ENCODE measurements at places on chromosomes 1 and 21.

GRCh38 chr1:87292684-87293493 is 35.8 kb upstream of the LMO4 start:
- peak; percentile 25 for DNase-seq

GRCh38 chr1:244837597-244838258 is 2.3 kb downstream of the COX20 start:
- no peak for DNase-seq

GRCh38 chr1:198176179-198176578 is 19.4 kb downstream of the NEK7 start:
- no peak for DNase-seq

DNA sequence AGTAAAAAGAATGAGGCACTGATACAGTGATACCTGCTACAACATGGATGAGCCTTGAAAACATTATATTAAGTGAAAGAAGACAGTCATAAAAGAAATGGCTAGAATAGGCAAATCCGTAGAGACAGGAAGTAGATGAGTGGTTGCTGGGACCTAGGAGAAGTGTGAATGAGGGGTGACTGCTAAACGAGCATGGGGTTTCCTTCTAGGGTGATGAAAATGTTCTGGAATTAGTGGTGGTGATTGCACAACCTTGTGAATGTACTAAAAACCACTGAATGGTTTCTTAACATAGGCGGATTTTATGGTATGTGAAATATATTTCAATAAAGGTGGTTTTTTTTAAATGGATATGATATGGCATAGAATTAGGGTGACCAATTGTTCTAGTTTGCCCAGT is 12.6 kb upstream of the SERINC2 start:
- no peak for DNase-seq

GRCh38 chr1:33462405-33463164 is 9.9 kb upstream of the ZSCAN20 start:
- no peak for DNase-seq

GRCh38 chr1:46675549-46676314 is 4.1 kb downstream of the TEX38 start:
- no peak for DNase-seq

DNA sequence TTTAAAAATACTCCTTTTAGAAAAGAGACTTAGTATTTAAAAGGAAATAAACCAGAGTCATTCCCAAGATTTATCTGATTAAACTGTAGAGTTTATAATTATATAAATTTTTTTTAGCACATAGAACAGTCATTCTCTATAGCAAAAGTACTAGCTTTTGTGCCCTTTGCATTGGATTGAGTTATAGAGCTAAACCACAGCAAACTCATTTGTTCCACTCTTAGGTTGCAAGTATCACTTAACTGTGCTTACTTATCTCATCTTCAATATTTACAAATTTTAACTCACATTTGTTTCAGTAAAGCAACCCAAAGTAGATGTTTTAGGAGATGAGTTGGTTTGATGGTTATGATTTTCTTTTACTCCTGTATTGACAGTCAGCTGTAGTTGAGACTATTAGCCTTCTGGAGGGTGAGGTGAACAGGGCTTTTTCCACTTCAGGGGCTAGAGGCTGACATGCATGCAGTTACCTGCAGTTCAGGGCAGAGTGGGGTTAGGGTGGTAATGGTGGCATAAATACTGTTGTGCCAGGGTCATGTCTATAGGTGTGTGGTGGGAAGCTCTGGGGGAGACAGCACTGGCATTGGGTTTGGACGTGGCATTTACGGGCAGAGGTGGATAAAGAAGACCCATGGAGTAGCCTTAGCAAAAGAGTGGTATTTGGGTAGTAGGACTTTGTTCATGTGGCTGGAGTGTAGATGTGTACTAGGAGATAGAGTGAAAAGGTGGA is 42.1 kb downstream of the DYRK1A start:
- DNase-seq: no peak

GRCh38 chr1:3954170-3955169 is 54.4 kb upstream of the C1orf174 start:
- no peak for DNase-seq

- DNase-seq: no peak
Measured at GRCh38 chr1:87684713-87685205, 356.1 kb downstream of the LMO4 start.

DNA sequence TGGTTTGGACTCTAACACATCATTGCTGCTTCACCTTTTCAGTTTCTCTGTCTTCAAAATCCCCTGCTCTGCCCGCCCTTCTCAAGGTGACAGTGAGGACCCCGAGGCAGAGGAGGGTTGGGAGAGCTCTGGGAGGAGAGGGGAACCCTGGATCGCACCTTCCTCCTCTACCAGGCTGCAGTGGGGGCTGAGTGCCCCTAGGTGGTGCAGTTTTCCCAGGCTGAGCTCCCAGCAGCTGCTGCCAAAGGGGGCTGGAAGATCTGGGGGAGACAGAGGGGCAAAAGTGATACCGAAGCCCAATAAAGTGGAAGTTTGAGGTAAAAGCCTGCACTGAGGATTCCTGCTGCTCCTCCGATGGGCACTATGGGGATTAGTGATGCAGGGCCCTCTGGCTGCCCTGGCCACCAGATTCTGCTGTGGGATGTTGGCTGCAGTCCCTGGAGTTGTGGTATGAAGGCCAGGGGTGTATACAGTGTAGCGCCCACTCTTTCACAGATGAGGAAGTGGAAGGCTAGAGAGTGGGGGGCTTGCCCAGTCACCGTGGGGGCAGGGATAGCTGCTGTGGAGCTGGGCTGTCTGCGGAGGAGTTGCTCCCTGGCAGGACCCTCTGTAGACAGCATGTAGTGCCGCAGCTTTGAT is 40.7 kb upstream of the SCMH1 start:
- peak; percentile 11 for DNase-seq

GRCh38 chr1:85490270-85490985 is 25.5 kb upstream of the DDAH1 start:
- DNase-seq: no peak

DNA sequence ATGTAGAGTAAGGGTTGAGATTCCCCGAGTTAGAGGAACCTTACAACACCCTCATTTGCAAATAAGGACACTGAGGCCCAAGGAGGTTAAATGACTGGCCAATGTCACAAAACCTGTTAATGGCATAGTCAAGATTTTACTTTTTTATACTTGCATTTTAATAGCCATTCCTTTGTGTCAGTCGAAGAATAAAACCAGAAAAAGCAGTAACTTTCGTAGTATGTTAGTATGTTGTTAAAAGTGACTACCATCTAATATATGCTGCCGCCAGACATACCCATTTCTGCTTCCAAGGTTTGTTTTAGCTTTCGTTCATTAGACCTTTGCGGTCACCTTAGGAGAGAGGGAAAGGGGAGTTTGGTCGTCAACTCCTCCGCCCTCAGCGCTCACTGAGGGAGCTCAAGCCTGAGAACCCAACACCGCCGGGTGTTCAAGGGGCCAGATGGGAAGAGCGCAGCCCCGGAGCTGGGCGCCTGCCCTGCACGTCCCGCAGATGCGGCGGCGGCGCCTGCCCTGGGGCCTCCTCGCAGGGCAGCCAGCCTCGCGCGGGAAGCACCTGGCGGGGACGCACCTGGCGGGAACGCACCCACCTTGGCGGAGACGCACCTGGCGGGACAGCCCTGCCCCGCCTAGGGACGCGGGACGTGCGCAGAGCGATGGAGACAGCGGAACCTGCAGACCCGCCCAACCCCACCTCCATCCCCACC is 466 bp downstream of the VPS26C start:
- no peak for DNase-seq

- DNase-seq: no peak
Measured at GRCh38 chr1:214419650-214420049, 131.8 kb downstream of the PTPN14 start.

- DNase-seq: no peak
Measured at GRCh38 chr1:95742591-95743089, 508.6 kb downstream of the RWDD3 start.

- no peak for DNase-seq
Measured at GRCh38 chr1:215377746-215378145, 189.4 kb upstream of the KCTD3 start.

DNA sequence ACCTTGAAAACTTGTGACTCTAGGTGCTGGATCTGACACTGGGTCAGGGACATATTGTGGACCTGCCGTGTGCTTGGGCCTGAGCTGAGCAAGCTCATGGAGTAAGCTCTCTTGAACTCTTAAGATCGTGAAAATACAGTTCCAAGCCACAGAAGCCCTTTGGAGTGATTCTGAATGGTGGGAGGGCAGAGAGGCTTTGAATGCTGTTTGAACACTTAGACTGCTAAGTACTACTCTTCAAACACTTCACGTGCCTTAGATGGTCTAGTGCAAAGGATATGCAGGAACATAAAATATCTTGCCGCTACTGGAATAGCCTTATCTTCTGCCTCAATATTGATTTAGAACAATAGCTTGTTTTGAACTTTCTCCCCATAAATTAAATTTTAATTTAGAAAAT is 21.6 kb downstream of the ROR1 start:
- DNase-seq: no peak

DNA sequence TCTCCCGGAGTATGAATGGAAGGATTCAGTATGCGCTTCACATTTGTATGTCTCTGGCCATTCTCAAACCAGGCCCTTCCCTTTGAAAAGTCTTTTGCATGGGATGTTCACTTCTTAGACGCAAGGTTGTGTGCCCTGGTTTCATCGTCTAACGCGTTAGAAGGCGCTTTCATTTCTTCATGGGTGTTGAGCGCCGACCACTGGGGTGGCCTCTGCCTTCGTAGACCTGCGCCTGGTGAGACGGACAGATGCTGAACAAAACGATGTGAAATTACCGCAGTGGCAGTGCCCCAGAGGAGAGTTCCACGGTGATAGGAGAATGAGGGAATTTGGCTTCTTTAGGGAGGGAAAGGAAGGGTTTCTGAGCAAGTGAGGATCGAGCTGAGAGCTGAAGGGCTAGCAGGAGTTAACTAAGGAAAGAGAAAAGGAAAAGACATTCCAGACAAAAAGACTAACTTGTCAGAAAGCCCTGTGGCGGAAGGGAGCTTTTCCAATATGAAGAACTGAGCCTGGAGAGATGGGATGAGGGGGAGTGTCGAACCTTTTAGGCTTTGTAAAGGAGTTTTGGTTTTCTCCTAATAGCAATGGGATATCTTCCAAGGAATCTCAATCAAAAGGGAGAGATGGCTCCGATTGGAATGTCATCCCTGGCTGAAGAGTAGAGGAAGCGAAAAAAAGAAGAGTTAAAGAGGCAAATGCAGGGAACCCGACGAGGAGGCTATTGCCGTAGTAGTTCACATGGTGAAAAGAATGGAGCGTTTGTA is 951 bp downstream of the GGPS1 start:
- peak; percentile 25 for DNase-seq

DNA sequence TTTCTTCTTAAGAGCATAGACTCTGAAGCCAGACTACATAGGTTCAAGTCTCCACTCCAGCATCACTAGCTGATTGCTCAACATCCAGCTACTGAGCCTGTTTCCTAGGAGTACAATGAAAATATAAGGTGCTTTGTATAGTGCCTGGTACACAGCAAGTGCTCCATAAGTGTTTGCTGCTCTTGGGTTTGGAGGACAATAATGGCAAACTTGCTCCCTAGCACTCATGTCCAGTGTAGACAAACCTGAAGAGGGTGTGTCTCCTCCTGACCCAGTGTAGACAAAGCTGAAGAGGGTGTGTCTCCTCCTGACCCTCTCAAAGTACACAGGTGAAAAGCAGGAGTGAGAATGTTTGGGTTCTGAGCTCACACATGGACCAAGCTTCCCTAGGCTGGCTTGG is 10.5 kb upstream of the ECE1 start:
- DNase-seq: no peak

GRCh38 chr1:168553680-168554553 is 10.1 kb upstream of the XCL2 start:
- DNase-seq: no peak

DNA sequence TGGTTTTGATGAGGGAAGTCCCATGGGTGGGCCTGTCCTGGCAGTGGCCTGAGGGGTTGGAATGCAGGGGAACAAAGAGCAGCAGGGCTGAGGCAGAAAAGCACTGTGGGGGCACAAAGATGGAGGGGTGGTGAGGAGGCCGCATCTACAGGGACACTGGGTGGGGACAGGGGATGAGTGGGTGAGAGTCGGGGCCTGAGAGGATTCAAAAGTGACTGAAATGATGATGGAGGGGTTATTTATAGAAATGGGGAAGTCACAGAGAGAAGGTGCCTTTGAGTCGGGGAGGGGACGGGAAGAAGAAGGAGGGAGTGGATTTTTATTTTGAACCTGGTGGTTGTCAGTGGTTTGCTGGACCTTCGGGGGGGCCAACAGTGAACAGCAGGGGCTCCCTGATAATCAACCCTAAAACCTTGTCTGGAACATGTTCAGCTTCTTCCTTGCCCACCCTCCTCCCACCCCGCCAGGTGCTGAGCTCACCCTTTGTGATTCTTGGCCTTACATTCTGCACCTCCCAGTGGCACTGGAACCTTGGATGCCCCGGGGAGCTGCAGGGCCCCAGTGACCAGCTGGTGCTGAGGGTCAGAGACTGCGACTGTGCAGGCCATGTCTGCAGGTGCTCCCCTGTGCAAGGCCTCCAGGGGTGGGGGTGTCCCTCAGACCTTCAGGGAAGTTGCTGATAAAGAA is 42.9 kb downstream of the IER5 start:
- DNase-seq: no peak

DNA sequence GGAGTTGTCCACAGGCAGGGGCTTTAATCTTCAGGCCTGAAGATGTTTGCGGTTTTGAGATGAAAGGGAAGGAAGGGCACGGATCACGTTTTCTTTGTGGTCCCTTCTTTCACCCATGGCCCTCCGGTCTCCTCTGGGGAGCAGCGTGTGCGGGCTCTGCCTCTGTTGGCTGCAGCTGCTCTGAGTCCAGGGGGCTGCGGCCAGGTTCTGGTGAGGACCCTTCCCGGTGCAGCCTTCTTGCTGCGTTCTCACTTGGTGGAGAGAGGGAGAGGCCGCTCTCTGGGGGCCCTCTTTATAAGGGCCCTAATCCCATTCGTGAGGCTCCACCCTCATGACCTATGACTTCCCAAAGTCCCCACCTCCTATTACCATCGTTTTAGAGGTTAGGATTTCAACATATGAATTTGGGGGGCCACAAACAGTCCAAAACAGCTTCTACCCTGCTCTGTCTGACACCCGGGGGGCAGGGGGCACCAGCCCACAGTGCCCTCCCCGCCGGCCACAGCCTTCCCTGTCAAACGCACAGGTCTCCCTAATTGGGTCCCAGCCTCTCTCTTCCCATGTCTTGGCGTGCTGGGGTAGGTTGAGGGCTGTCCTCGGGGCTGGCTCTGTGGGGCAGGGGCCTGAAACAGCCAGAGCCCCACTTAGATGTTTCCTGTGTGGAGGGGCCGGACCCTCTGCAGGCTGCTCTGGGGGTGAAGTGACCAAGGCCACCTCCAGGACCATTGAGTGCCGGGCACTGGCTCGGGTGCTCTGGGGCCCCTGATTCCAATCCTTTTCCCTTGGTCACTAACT is 100.1 kb upstream of the C1orf174 start:
- no peak for DNase-seq

All from activated T-cell treated with anti-CD3 and anti-CD28 coated beads for 48 hours (primary cell).